ENCODE measurements at places on chromosomes 6 and 20. TPM values are rescaled to one million over a fixed set of nuclear protein-coding genes. Genes with fewer than 3 reads are reported as not detected.

Gene CALHM6
- total RNA-seq = 1.3 TPM

Gene TFB1M
- 25.9 TPM for total RNA-seq

DNA sequence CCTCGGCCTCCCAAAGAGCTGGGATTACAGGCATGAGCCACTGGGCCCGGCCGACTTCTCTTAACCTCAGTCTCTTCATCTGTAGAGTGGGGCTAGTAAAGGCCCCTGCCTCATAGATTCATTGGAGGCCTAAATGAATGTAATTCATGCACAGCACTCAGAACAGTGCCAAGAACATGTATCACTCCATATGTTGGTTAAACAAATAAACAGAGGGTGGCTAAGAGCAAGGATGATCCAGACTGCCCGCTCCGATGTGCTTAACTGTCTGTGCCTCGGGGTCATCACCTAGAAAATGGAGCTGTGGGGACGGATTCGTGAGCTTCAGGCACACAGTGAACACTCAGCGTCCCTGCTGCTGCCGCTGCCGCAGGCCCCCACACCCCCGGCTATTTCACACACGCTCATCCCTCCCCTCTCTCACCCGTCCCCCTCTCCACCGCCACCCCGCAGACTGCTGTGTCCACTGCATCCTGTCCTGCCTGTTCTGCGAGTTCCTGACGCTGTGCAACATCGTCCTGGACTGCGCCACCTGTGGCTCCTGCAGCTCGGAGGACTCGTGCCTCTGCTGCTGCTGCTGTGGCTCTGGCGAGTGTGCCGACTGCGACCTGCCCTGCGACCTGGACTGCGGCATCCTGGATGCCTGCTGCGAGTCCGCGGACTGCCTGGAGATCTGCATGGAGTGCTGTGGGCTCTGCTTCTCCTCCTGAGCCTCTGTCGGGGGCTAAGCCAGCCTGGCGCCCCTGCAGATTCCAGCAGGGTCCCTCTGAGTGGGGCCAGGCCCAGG lies 14.8 kb downstream of the MDFI start:
- no peak for DNase-seq

DNA sequence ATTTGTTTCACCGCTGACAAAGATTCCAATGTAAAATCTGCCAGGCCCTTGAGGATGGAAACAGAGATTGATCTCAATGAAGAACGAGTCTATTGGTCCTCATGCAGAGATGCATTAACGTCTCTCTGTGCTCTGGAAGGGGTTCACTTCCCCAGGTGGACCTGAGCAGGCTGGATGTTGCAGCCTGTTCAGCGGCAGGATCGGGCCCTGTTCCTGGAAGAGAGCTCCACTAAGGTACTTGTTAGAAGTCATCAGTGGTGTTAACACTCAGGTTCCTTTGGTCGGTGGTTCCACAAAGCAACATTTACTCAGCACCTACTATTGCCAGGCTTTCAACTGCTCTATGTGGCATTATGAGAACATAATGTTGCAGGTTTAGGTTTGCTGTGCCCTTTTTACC lies 107.5 kb downstream of the TCP11 start:
- DNase-seq = no peak

DNA sequence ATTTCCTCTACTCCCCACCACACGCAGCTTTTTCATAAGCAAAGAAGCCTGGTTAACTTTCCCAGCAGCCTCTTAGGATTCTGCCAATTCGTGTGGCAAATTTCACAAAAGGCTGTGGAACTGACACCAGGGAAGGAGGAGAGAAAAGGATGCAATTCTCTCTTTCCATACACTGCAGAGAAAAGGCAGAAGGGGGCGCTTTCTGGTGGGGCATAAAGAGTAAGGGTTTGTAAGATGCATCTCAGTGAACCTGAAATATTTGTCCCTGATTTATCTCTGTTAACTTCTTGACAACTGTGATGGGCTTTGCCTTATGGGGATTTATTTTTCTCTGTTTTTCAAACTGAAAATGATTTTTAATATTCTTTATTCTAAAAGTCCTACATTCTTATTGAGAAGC lies 45.5 kb upstream of the GLP1R start:
- DNase-seq = peak; percentile 69

DNA sequence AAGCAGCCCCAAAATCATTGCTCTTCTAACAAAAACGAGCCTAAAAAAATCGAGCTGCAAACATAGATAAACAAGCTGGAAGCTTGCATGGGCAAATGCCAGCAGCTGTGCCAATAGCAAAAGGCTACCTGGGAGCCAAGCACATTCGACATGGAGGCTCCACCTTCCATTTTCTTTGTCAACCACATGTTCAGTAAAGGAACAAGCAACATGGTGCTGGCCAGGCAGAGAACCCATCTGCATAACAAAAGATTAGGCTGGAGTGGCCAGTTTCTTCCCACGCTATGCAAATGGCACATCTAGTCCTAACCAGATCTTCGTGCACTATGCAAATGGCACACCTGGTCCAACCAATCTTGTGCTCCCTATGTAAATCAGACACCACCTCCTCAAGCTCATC lies 110.5 kb downstream of the KIF16B start:
- no peak for DNase-seq

DNA sequence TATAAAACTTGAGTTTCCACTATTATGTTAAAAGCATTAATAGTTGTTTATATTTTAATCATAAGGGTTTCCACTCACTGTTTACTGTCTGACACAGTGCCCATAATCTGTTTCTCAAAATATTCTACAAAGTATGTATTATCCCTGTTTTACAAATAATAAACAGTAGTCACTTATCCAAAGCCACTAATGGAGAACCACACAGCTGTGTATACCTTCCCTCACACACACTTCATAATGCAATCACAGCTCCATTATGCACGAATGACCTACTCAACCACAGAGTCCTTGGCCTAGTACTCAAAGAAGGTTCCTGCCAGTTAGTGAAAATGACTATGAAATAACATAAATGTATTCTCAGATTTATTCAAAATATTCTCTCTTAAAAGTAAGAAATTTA lies 103.1 kb downstream of the EPB41L2 start:
- no peak for DNase-seq

DNA sequence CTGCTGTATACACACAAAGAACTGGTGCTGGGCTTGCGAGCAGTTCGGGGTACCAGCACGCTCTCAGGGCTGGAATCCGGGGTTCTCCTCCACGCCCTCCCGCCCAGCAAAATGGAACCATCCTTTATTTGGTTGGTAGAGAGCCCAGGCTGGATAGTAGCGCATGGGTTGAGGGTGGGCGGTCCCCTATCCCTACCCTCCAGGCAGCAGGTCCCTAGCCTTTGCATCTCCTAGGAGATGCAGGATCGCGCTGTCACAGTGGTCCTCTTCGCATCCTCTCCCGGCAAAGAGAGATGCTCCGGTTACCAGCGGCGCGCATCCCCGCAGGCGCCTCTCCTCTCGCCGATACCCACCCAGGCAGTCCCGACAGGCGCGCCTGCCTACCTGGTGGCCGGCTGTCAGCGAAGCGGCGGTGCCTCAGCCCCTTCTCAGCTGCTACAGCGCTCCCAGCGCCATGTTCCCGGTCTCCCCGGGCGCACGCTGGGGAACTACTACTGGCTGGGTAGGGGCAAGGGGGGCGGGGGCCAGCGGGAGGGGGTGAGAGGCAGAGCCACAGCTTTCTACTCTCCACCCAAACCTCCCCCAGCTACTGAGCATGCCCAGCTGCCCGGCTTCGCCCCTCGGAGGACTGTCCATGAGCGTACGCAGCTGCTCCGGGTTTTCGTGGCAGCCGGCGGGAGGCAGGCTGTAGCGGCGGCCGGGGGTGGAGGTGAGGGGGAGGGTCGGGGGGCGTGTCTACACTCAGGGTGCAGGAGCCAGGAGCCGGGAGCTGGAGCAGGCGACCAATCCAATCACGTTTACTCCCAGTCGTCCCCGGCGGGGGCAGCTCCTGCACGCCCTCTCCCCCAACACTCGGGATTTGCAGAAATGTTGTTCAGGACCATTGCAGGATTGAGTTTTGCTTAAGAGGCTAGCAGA lies at the start of gene PAK5:
Gene PAK5, minus strand, starts transcription at position 699 of the 918 bp plus-strand sequence. CDS start 194,748 bp downstream, outside the sequence.
- DNase-seq = peak; percentile 82

DNA sequence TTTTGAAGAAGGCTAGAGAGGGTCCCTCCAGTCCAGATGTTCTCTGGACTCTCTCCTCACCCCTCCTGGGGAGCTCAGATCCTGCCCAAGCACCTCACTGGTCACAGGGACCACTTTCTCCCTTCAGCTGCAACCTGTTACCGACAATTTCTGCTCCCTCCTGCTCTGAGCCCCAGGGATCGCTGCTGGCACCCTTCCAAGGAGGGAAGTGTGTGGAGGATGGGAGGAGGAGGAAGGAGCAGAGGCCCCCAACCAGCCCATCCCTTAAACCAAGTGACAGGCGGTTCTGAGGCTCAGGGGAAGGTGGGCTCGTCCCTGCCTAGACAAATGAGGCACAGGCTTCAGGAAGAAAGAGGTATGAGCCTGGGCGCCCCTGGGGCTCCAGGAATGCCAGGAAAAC lies 13.9 kb downstream of the PMEPA1 start:
- no peak for DNase-seq

GRCh38 chr6:114989279-114989964 lies 646.6 kb upstream of the HS3ST5 start:
- no peak for DNase-seq
